ENCODE measurements at places on chromosomes 6 and 20.
A peak's percentile ranks its signal among the peaks of the same experiment; 100 is the strongest.

DNA sequence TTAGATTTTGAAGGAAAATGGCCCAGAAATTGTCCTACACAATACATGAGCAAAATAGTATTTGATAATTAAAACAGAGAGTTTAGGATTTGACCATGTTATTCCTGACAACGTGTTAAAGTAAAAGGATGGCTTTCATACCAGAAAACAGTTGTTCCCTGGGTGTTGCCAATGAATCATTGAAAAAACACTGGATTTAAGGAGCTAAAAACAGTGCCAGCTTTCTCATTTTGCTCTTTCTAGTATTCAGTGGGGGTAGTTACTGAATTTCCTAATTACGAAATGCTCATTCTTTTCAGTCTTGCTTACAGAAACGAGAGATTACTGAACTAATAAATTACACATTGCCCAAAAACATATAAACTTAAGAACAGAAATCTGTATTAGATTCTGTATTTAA, 26.6 kb upstream of the SNAP91 start:
- DNase-seq = no peak

GRCh38 chr20:45096781-45097180, 4.1 kb downstream of the KCNS1 start:
- DNase-seq = no peak

GRCh38 chr20:58146081-58146745, 82.2 kb downstream of the ANKRD60 start:
- no peak for DNase-seq

DNA sequence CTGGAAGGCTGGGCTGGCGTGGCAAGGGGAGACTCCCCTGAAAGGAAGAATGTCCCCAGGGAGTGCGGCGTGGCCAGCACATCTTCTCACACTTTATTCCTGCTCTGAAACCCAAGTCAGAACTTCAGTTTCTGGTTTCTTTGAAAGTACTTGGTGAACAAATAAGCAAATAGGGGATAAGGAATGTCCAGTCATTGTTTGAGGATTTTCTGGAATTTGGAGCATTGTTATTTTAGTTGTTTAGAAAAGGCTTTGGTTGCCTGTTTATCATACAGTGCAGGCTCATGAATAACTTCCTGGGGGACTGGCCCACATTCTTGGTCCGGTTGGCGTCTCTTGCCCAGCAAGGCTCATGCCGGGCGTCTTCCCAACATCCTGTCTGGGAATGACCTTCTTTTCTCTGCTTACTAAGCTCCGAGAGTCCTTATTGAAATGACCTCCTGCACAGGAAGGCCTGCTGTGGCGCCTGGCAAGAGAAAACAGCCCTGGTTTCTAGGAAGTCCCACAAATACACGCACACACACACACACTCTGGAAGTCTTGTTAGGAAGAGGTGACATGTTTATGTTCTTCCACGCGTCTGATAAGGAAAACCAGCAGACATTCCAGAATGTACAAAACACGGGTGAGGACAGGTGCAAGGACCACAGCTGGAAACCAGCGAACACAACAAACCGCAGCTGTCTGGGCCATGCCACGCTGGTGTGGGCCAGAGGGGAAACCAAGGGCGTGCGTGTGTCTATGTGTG, 71.9 kb downstream of the TMEM170B start:
- DNase-seq = peak; percentile 29

DNA sequence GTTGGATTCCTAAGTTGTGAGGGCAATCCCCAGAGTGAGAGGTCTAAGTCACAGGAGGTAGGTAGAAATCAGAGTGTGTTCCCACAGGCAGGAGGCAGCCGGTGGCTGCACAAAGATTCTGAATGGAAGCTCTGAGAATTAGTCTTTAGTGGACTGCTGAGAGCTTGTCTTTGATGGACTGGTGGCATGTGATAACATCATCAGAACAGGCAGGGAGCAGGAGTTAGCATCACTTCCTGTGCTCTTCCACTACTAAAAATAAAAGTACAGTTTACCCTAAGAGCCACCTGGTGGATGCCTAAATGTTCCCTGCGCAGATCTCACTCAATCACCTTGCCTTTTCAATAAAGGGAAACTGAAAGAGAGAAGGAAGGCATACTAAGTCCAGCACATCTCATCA, 294.6 kb upstream of the POU3F2 start:
- DNase-seq = peak; percentile 34

DNA sequence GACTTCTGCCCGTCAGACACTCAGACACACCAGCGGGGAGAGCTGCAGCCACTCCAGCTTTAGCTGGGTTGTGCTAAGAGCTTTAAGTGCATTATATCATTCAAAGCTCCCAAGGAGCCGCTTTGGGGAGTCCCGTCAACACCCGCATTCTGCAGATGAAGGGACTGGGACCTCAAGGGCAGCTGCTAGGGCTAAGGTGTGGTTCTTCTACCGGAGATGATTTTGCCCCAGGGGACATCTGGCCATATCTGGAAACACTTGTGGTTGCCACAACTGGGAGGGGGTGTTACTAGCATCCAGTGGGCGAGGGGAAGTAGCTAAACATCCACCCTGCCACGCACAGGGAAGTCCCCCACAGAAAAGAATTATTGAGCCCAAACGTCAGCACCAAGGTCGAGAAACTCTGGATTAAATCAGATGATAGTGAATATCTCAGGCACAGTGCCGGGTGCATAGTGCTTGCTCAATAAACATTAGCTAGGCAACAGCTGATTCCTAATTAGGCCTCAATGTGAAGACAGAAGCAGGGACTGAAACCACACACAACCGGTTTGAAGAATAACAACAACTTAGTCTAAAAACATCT, 29.6 kb downstream of the PMEPA1 start:
- no peak for DNase-seq

DNA sequence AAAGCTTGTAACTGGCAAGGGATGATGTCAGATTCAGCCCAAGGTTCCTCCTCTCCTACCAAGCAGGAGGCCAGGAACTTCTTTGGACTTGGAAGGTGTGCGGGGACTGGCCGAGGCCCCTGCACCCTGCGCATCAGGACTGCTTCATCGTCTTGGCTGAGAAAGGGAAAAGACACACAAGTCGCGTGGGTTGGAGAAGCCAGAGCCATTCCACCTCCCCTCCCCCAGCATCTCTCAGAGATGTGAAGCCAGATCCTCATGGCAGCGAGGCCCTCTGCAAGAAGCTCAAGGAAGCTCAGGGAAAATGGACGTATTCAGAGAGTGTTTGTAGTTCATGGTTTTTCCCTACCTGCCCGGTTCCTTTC, 14.4 kb downstream of the TNFAIP3 start:
- DNase-seq = no peak

GRCh38 chr6:112639391-112639831, 292.3 kb downstream of the RFPL4B start:
- no peak for DNase-seq

- DNase-seq = no peak
These were observed 182.4 kb upstream of the TSHZ2 start for GRCh38 chr20:52789716-52790115.

- no peak for DNase-seq
These were observed 116.5 kb downstream of the SMLR1 start for GRCh38 chr6:130943738-130944137.

DNA sequence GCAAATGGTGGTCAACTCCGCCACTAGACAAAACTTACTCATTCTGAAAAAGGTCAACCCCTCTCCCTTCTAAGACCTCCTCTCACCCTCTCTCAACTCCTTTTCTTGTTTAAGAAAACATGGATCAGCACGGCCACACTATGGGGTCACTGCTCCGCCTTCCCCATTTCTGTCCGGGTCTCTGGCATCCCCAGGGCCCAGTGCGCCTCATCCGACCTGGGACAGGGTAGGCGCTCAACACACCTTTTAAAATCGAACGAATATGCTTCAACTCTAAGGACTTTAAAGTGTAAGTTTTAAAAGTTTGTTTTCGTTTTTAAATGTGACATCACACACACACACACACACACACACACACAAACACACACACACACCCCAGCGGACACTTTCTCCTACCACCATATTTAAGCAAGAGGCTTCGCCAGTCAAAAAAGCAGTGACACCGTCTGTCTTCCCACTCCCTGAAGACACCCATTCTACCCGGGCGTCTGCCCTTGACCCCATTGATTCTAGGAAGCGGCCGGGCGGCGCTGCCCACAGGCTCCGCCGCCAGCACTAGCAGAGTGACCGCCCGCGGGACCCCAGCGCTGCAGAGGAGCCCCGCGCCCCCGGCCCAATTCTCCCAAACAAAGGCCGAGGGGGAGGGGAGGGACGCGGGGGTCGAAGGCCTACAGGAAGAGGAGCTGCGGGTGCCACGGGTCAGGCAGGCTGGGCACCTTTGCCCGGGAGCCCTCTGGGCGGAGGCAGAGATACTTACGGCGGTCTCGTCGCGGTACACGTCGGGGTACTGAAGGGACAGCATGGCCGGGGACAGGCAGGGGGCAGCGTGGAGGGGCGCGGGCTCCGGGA, 568 bp downstream of the PREP start:
- peak; percentile 40 for DNase-seq

DNA sequence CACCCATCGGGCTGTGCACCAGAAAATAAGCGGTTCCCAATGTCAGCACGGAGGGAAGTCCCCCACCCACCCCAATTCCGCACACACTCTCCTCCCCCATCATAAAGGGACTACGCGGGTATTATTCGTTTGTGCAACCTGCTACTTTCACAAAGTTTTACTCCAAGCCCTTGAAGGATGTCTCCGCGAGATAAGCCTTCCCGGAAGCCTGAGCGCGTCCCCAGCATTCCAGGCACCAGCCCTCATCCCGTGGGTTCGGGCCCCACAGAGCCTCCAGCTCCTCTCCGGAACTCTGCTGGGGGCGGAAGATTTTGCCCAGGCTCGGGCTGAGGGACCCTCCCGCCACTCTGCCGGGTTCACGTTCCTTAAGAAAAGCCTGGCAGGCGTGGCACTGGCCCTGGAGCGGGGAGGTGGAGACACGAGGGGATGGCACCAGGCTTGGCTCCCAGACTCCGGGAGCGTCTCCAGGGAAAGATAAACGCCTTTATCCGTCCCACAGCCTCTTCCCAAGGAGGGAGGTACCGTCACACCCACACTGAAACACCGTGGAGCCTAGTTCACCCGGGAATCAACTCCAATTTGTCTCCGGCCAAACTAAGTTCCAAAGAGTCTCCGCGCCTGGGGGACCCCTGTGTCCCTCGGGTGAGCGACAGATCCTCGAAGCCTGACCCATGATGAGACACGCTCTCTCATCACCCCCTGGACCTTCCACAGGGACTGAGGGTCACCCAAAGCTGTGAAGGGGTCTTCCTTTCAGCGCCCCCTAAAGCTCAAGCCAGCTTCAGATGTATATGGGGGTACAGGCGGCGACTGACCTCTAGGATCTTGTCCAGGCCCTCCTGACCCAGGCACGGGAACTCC, 934 bp downstream of the KCNK5 start:
- no peak for DNase-seq

GRCh38 chr6:10429638-10430427, 15.0 kb upstream of the TFAP2A start:
- DNase-seq = peak; percentile 78

DNA sequence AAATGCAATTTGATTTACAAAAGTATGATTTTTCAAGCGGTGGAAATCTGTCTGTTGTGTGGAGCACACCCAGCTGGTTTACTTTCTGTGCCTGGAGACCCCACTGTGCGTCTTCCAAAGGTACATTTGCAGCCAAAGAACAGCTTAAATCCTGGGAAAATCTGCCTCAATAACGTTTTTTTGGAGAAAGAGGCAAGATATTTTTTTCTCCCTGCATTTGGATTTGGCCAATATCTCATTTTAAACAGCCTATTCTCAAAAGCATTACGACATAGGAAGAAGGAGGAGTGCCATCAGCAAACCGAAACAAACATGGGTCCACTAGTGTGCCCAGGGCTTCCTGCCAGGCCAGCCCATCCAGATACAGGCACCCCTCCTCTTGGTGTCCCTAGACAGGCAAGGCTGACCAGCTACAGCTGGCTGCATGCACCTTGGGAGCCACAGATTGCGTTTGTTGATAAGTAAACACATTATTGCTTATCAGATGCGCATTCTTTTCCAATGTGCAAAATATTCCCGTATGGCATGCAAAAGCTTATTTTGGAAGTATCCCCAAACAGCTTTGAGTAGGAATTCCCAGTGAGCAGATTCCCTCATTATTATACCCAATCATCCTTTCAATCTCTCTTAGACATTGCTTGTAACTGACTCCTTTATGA, 184.5 kb upstream of the MARCKS start:
- no peak for DNase-seq

GRCh38 chr20:9632991-9633390, 118.6 kb downstream of the LAMP5 start:
- DNase-seq = no peak

DNA sequence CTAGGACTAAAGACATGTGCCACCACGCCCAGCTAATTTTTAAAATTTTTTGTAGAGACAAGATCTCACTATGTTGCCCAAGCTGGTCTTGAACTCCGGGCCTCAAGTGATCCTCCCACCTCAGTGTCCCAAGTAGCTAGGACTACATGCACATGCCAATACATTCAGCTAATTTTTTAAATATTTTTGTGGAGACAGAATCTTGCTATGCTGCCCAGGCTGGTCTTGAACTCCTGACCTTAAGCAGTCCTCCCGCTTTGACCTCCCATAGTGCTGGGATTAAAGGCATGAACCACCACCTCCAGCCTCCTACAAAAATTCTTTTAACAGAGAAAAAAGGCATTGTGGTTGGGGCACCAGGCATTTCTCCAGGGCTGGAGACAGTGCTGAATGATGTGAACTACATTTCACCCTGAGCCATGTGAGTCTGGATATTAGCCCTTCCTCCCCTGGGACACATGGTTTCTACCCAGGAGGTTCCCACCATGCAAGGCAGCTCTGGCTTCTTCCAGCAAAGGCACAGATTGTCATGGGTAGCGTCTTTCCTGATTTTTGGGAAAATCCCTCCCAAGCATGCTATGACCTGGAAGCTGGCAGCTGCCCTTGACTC, 36.3 kb upstream of the CMTR1 start:
- DNase-seq = no peak

GRCh38 chr6:81755551-81755950, 3.1 kb upstream of the TENT5A start:
- no peak for DNase-seq

GRCh38 chr6:121912905-121913304, 477.5 kb downstream of the GJA1 start:
- no peak for DNase-seq

DNA sequence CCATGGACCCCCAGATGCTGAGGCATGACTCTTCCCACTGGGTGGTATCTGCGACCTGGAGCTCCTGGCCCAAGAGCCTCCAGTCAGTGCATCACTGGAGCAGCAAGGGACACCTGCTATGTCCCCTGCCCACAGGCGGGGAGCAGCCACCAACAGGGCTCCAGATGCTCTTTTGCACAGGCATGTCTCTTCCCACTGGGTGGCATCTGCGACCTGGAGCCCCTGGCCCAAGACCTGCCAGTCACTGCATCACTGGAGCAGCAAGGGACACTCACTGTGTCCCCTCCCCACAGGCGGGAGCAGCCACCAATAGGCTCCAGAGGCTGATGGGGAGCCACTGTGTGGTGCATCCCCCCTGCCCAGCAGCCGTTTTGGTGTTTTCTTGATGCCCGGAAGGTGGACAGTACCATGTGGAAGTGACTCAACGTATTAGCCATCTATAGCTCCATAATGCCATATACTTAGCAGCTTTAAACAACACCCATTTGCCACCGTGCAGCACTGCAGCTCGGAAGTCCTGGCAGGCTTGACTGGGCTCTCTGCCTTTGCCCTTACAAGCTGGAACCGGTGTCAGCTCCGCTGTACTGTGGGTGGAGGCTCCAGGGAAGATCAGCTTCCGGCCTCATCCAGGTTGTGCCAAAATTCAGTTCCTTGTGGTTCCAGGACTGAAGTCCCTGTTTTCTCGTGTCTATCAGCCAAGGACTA, 124.9 kb upstream of the CST7 start:
- no peak for DNase-seq

GRCh38 chr6:119043265-119043664, 35.2 kb downstream of the FAM184A start:
- no peak for DNase-seq
